HCT116 (cell line): ENCODE measurements at places on chromosomes 16 and 17. TPM values are rescaled to one million over a fixed set of nuclear protein-coding genes. Genes with fewer than 3 reads are reported as not detected.

ATP1B2 gene
- not detected for total RNA-seq

TP53TG3 gene
- total RNA-seq, result not detected

FOXL1 gene
- total RNA-seq, result 7.5 TPM

IST1 gene
- total RNA-seq, result 191 TPM

EVI2A gene
- total RNA-seq, result not detected

TPSD1 gene
- total RNA-seq, result not detected

CFAP97D1 gene
- 0.15 TPM for total RNA-seq

TMEM92 gene
- 6.6 TPM for total RNA-seq

FZD2 gene
- total RNA-seq, result 12.8 TPM

SLC38A8 gene
- total RNA-seq, result not detected

CD79B gene
- total RNA-seq, result 0.59 TPM

TSNAXIP1 gene
- 1.2 TPM for total RNA-seq

FBXW10B gene
- 1.2 TPM for total RNA-seq

MT4 gene
- total RNA-seq, result not detected

KCNH6 gene
- total RNA-seq, result not detected

VASN gene
- total RNA-seq, result 6.3 TPM

DNAH3 gene
- total RNA-seq, result 0.15 TPM

KRTAP1-5 gene
- not detected for total RNA-seq
